AG04450 (cell line): ENCODE measurements at places on chromosomes 6 and 20.

DNA sequence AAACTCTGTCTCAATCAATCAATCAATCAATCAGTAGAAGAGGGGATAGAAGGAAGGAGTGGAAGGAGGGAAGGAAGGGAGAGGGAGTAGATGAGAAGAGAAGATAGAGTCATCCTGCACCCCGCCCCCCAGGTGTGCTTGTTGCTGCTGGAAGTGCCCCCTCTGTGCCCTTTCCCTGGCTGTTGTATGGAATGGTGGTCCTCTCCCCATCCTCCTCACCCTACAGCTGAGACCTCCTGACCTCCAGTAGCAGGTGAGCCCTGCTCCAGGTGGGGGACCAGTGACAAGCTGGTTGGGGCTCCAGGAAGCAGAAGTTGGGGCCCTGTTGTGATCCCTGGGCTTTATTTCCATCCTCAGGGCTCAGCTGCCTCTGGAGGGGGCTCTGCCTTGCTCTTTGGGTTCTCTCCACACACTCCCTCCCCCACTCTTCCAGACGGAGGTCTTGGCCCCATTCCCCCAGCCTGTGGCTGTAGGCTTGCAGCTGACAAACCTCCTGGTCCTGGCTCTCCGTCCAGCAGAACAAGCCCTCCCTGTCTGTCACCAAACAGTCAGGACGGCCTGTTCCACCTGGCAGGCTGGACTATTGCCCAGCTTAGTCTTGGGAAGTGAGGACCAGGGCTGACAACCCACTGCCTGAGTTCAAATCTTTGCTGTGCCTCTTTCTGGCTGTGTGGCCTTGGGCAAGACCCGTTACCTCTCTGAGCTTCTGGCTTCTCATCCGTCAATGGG is 26.0 kb upstream of the SCRT2 start:
- no peak for DNase-seq

GRCh38 chr6:129364037-129364436 is 345.9 kb downstream of the ARHGAP18 start:
- no peak for DNase-seq

GRCh38 chr6:112432853-112433252 is 85.7 kb downstream of the RFPL4B start:
- no peak for DNase-seq

GRCh38 chr6:53889365-53889764 is 94.6 kb downstream of the LRRC1 start:
- DNase-seq, result no peak

GRCh38 chr6:168103050-168103830 is 24.2 kb upstream of the FRMD1 start:
- DNase-seq, result no peak

DNA sequence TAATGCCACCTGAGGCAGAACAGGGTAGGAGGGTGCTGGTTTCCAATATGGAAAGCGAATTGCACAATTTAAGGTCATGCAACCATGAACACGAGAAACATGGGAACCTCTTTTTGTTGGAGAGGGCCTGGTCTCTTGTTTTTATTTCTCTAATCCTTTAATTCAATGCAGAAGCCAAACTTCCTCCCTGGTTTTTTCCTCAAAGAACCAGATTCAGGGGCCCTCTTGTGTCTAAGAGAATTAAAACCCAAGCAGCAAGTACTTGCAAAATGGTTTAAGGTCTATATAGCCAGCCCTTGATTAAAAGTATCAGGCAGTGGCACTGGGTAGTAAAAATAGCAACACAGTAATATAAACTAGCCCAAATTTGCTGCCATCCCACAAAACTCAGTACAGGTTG is 19.5 kb downstream of the GSTA4 start:
- DNase-seq, result no peak

GRCh38 chr20:45765307-45765875 is 26.3 kb downstream of the WFDC3 start:
- DNase-seq, result no peak

DNA sequence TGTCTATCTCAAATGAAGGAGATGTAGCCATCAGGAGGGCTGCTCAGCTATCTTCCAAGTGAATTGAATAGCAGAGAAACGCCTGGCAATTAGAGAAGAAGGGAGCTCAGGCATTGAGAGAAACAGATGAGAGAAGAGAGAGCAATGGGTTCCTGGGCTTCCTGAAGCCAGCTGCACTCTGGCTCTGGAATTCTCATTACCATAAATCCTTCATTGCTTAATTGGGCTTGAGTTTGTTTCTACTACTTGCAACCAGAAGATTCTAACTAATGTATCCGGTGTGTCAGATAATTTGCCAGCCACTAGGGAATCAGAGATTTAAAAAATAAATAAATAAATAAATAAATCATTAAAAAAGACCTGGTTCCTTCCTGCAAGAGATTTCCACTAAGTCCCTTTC is 25.0 kb upstream of the CDKAL1 start:
- no peak for DNase-seq

- DNase-seq, result no peak
These were observed 335.6 kb downstream of the PRL start for GRCh38 chr6:21961226-21961625.

DNA sequence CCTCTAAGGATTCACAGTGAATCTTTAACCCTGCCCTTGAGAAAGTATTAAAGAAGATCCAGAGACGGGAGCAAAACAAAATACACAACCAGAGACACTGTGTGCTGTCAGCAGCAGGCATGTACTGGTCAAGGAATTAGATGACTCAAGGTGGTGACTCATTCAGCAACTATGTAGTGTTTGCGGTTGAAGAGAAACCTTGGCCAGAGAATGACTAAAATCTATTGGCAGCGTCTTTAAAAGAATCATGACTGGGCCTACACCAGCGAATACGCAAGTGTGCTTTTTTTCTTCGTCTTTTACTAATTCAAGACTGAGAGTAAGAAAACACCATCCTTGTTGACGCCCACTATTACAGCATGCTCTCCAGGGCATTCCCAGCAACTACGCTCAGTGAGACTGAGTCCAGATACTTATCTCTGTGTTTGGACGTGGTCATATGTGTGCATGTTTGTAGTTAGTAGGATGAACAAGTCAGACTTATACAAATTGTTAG is 72.4 kb upstream of the BACH2 start:
- peak; percentile 100 for DNase-seq

- no peak for DNase-seq
These were observed 21.0 kb downstream of the ZMYND8 start for GRCh38 chr20:47335251-47336128.

GRCh38 chr6:122752459-122752858 is 27.1 kb upstream of the FABP7 start:
- DNase-seq, result no peak

GRCh38 chr6:11058406-11058805 is 14.3 kb upstream of the ELOVL2 start:
- DNase-seq, result no peak

DNA sequence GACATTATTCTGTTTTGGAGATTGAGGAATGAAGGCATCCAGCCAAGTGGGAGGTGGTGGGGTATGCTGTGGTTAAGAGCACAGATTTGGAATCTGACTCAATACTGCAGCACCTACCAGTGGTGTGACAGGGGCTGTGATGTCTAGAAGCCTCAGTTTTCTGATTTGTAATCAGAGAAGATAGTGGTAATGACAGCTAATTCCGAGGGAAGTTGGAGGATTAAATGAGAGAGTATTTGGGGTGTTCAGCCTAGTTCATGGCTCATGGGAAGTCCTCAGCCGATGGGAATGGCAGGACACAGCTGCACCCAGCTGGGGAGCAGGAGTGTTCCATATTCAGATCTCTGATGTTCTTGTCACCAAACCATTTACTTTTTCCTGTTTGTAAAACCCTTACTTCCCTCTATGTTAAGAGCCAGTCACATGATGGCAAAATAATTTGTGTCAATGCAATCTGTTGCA is 9.3 kb downstream of the SLC9A8 start:
- DNase-seq, result no peak

GRCh38 chr6:3561725-3562124 is 104.9 kb upstream of the SLC22A23 start:
- no peak for DNase-seq

GRCh38 chr6:80105972-80106417 is 476 bp upstream of the BCKDHB start:
- no peak for DNase-seq

GRCh38 chr6:90230548-90231215 is 66.0 kb downstream of the BACH2 start:
- no peak for DNase-seq

GRCh38 chr20:22354647-22355046 is 229.7 kb downstream of the FOXA2 start:
- DNase-seq, result no peak

DNA sequence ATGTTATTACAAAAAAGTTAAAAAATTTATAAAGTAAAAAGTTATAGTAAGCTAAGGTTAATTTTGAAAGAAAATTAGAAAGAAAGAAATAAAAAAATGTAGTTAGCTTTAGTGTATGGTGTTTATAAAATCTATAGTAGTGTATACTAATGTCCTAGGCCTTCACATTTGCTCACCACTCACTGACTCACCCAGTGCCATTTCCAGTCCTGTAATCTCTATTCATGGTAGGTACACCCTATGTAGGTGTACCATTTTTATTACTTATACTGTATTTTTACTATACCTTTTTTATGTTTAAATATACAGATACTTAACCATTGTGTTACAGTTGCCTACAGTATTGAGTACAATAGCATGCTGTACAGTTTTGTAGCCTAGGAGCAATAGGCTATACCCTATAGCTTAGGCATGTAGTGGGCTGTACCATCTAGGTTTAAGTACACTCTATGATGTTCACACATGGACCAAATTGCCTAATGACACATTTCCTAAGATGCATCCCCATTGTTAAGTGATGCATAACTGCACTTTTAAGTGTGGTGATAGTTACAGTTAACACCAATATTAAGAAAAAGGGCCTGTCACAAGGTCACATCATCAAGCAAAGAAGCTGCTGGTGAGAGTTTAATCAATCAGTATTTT is 8.0 kb downstream of the CD2AP start:
- no peak for DNase-seq

DNA sequence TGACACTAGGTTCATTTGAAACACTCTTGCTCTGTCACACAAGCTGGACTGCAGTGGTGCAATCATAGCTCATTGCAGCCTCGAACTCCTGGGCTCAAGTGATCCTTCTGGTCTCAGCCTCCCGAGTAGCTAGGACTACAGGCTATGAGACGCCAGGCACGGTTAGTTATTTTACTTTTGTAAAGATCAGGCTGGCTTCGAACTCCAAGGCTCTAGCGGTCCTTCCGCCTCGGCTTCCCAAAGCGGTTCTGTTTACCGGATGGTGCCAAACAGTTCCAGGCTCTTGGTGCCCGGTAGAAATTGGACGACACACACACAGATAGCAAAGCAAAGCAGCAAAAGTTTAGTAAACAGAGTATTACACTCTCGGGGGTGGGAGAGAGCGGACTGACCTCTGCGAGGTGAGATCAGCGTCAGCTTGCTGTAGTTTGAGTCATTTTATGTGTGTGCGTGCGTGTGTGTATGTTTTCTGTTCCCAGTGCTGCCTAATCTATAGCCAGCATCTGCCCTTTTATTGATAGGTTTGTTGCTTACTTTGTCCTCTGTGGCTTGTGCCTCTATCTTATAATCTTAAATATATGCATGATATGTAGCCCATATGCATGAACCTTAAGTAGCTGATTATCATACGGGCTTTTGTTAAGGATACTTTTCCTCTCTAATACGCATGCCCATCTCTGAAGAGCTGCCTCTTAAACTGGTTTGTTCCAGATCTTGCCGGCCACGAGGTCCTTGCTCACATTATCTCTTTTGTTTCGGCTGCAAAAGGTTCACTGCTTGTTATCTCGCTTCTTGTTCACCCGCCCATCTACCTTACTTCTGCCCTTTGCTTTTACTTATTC is 75.2 kb downstream of the OR2B2 start:
- DNase-seq, result no peak

- DNase-seq, result no peak
These were observed 144.0 kb downstream of the BCKDHB start for GRCh38 chr6:80250391-80250997.

DNA sequence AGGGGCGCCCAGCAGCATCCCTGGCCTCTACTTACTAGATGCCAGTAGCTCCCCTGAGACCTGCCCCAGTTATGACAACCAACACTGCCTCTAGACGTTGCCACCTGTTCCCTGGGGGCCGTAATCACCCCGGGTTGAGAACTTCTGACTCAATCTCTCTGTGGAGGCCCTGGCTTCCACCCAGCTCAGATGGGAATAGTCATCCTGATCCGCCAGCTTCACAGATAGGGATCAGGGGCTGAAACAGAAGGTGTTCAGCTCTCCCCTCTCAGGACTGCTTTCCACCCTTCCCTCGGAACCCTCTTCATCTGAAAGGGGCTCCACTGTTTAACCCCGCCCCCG is 3.3 kb downstream of the CAPN11 start:
- no peak for DNase-seq

DNA sequence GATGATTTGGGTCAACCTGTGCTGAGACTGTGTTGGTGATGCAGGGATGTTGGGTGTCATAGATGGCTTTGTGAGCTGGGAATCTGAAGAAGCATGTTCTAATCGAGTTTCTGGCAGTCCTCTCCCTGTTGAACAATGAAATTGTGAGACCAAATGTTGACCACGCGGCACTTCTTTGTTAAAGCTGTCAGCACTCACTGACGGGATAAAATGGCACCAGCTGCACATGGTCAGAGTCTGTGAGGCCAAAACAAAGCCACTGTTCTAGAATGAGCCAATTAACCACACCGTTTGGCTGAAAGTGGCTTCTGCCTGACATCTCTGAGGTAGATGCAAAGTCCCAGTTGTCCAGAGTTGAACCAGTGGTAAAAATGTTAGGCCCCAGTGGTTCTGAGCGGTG is 562.2 kb downstream of the KIF16B start:
- no peak for DNase-seq

DNA sequence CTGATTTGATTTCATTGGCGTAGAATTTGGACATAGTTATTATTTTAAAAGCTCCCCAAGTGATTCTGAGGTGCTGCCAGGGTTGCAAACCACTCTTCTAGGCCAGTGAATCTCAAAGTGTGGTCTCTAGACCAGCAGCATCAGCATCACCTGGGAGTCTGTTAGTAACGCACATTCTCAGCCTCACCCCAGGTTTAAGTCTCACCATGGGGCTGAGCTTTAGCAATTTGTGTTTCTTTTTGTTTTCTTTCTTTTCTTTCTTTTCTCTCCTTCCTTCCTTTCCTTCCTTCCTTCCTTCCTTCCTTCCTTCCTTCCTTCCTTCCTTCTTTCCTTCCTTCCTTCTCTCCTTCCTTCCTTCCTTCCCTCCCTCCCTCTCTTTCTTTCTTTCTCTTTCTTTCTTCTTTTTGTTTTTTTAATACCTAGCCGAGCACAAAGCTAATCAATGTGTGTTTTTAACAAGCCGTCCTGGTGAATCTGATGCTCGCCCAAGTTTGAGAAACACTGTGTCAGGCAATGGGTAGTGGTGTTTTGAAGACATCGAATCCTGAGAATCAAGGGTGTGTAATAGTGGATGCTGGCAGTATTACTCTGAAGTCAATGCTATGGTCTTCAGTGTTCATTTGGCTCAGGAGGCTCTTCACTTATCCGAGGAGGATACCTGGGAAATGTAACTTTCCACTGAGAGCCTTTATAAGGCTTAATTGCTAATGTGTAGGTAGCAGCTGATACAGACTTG is 104.9 kb downstream of the SLX4IP start:
- DNase-seq, result no peak

DNA sequence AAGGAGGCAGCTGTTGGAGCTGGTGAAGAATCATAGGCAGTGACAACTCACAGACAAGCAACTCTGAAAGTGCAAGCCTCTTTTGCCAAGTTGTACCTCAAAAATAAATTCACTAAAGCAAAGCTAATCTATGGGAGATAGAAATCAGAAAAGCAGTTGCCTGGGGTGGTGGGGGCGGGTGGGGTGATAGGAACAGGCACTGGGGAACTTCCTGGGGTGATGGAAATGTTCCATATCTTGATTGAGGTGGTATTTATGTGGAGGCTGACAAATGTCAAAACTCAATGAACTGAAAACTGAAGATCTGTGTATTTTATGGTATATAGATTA is 52.4 kb downstream of the ATP9A start:
- no peak for DNase-seq

GRCh38 chr6:110432285-110432900 is 17.0 kb upstream of the DDO start:
- no peak for DNase-seq
